ENCODE measurements at places on chromosomes 2 and 18. TPM values are rescaled to one million over a fixed set of nuclear protein-coding genes. Genes with fewer than 3 reads are reported as not detected.

GRCh38 chr2:127565261-127566138 is 30.0 kb downstream of the MYO7B start:
- DNase-seq = no peak

DNA sequence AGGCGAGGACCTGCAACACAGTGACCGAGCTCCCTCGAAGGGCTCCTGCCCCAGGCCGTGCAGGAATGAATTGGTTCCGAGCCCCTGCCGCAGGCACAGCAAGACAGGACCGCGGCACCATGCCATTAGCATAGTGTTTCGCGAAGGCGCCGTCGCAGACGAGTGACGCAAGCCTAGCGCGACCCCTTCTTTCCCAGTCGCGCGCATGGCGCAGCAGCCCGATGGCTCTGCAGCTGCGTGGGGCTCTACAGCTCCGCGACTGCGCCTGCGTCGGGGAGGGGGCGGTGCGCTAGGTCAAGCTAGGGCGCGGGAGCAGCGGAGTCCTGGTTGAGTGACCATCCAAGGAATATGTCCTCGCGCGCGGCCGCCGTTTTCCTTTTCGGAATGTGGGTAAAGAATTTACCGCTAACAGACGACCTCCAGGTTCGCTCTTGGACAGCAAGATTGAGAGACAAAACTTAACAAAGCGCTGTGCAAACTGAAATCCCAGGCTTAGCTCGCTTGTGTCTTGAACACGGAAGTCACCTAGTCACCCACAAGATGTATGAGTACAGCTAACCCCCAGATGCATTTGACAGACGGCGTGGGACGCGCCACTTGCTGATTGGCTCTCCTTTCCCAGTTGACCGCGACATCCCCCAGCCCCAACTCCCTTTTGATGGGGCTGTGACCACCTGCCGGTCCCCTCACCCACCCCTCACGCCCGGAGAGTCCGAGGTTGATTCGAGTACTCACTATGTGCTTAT is at the start of gene TRMT61B:
TSS of gene TRMT61B (minus strand) at position 164 of the 746 bp plus-strand sequence. CDS start at position 132, 32 bp downstream.
- DNase-seq = peak; percentile 93

DNA sequence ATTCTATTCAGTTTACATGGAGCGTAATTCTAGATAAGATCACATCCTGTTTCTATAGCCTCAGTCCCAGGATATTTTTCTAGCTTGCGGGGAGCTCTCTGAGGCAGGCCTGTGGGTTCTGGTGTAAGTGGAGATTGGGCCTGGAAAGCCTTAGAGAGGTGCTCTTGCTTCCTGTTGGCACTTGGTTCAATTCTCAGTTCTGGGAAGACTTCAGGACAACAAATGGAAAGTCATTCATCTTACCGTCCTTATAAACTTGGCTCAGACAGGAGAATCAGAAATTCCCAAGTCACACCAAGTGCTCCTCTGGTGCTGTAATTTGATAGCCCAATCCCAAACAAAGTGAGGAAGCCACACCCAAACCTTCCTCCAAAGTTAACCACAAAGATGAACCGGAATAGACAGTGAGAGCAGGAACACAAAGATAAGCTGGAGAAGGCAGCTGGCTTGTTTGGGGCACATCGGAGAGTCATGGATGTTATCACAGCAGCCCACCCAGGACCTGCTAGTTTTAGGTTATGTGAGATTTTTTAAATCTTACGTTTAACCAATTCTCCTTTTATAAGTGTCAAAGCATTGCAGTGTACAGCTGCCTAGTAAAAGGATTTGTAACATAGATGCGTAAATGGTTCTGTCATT is 144.3 kb upstream of the MAP3K20 start:
- DNase-seq = peak; percentile 69

DNA sequence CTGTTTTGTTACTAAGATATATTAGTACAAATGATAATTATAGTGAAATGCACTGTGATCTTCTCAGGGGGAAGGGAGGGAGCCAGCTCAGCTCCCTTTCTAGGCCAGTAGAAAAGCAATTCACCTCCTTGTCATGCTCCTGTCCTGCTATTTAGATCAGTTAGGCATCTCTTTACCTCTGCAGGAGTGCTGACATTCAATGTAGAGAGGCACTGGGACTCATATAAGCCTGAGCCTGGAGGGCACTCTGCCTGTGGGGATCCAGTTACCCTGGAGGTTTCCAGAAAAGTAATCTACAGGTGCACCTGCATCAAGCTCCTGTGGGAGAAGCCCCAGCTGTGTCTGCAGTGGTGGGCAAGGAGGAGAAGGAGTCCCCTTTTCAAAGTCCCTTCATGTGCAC is 277.0 kb downstream of the CPS1 start:
- DNase-seq = no peak

GRCh38 chr18:63511285-63511684 is 30.9 kb upstream of the SERPINB12 start:
- peak; percentile 75 for DNase-seq

DNA sequence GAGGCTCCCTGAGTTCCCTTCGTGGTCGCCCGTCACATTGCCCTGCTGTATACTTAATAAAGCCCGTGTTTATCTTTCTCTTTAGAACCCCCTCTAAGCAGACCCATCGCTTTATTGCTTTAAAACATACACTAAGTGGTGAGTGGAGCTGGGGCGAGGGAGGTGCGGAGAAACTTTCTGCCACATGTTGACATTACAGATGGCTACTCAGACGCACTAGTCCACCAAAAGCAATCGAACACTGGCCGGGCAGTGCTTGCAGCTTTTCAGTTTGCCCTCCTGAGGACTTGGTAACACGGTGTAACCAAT is 859 bp upstream of the COLEC12 start:
- no peak for DNase-seq

DNA sequence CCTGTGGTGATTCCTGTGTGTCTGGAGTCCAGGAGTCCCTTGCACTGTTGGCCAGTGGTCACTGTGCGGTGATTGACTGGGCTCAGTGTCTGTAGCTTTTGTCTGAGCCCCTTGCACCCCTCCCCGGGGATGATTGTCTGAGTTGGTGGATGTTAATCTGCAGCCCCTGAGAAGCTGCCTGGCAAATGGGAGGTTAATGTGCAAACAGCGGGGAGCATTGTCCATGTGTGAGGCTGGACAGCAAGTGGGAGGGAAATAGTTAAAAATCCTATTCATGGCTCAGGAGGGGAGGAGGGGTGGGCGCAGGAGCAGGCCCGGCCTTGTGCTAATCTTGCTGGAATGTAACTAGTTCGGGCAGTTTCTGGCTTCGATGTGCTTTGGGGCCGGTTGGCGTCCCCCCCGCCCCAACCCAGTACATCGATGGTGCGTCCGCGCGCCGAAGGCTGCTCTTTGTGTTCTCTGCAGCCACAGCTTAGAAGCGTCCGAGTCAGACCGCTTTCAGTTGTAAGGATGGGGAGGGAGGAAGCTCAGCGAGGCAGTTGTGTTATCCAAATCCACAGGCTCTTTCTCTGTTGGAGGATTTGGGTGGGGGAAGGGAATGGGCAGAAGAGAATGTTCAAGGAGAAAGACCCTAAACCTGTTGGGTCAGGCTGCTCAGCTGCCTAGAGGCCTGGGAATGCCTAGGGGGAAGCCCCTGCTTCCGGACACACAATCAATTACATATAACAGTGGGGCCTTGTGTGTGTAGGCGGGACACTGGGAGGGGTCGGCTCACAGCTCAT is 71.8 kb downstream of the TGOLN2 start:
- no peak for DNase-seq

- no peak for DNase-seq
These were observed 5.8 kb upstream of the ARID5A start for GRCh38 chr2:96530474-96531357.

DNA sequence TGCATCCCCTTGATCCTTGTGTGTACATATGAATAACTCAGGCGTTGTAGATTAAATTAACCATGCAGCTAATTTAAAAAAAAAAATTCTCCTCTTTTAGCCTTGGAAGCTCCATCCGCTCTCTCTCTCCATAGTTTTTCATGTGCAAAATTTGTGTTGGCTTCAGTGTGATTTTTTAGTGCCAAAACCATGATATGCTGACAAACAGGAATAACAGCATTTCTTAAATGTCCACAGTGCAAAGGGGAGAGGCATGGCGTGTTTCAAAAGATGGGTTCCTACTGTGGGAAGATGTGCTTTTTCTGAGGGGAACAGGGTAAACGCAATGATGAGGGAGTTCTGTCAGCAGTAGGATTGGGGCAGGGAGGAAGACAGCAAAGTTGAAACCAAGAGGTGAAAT is 247.0 kb downstream of the ICOS start:
- no peak for DNase-seq

DNA sequence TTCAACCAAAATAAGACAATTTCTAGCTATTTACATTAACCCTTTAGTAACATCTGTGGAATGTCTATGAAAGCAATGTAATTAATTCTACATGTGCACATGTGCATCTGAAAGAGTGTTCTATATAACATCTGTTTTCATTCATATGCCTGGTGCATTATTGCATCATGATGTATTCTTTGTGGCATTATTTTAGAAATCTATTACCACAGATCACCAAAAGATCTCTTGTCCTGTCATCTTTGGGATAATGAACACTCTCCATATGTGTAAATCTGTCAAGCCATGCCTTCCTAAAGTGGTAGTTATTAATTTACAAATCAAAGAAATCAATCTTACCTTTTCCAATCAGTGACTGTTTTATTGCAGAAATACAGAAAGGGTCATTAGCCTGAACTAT is 86.9 kb downstream of the TRIB2 start:
- no peak for DNase-seq

- DNase-seq = no peak
These were observed 274.0 kb downstream of the LNPK start for GRCh38 chr2:175728032-175728431.

GRCh38 chr2:37614061-37614738 is 57.2 kb downstream of the CDC42EP3 start:
- DNase-seq = peak; percentile 32

GRCh38 chr2:127388423-127389164 is 819 bp upstream of the MAP3K2 start:
- no peak for DNase-seq

DNA sequence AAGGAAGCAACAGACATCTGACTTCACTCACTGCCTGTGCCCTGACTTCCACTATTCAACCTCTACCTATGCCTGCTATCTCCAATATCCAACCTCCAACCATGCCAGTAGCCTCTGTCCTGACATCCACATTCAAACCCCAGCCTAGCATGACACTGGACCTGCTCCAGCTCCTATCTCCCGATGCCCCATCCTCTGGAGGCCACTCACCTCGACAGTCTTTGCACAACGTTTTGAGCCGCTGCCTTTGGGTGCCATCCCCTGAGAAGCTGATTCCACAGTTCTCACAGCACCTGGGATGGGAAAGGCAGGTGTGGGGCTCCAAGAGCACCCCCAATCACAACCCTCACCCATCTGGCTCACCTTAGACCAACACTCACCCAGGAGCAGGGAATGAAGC is 4.9 kb downstream of the MBD1 start:
- no peak for DNase-seq

GRCh38 chr2:119649364-119649917 is 29.6 kb upstream of the TMEM177 start:
- DNase-seq = peak; percentile 53

- DNase-seq = no peak
These were observed 268.0 kb downstream of the DYSF start for GRCh38 chr2:71721362-71721665.

GRCh38 chr2:100960688-100961087 is 41.4 kb upstream of the RPL31 start:
- DNase-seq = no peak

DNA sequence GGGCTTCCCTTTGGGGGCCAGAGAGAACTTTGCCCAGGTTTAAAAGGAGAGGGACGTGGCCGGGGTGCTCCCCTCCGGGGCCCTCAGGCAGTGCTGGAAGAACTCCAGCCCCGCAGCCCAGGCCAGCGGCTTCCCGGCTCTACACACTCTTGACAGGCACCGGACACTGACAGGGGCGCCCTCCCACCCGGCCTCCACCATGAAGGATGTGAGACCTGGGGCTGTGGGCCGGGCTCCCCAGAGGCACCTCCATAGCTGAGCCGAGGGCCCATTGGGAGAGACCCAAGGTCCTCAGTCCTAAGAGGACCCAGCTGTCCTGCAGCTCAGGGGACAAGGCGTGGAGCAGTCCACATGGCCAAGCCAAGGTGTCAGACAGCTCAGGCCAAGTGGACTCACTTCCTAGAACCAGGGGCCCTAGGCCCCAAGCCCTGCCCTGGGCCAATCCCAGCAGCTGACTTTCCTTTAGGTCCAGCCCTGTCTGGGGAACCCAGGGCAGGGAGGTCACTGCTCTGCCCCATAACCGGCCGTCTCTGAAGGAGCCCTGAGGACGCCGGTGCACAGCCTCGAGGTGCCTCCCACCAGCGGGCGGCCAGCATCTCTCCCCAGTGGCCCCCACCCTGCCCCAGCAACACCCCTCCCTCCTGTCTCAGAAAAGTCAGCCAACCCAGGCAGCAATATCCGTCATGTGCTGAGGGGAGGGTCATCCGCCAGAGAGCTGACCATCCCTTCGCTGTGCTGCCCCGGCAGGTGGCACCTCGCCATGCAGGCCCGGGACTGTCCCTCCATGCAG is 51.8 kb downstream of the BIN1 start:
- DNase-seq = no peak

DNA sequence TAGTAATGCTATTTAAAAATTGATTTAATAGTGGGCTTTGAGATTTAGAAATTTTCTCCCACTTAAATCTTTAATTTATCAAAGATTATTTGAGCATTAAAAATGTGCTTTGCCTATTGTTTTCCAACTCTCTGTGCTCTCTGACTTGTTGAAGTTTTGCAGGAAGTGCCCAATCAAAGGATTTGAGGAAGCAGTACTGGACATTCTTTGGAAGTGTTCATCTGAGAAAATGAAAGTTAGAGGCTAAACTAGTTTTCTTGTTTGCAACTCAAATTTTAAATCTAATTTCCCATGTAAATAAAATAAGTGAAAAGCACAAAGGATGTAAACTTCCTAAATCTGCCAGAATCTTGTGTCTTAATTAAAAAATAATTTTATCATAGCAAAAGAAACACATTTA is 89.1 kb downstream of the CAMKMT start:
- DNase-seq = no peak

DNA sequence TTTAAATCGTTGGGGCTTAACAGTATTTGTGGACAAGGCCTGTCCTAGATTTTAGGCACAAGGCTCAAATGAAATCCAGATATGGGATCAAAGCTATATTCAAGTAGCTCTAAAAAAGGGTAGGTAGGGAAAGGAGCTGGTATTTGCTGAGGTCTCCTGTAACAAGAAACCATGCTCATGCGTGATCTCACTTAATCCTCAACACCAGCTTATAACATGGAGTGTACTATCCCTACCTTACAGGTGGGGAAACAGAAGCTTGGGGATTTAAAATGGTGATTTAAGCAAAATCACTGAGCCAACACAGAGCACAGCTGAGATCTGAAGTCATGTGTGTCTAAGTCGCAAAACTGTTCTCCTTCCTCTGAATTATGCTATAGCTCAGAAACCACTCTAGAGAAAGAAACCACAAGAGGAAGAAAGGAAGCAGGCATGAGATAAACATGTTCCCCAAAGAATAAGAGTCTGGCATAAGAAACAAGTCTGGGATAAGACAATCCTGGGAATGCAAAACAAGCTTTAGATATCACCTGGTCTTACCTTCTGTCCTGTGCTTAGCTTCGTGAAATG is 43.1 kb downstream of the CYRIA start:
- DNase-seq = no peak

GRCh38 chr18:42183746-42184145 is 228.7 kb downstream of the PIK3C3 start:
- peak; percentile 79 for DNase-seq

TACR1 gene
- not detected for total RNA-seq

TMEM18 gene
- 25.1 TPM for total RNA-seq

AMER3 gene
- not detected for total RNA-seq

HOXD3 gene
- total RNA-seq = not detected

RAB12 gene
- 28.4 TPM for total RNA-seq

RTKN gene
- total RNA-seq = 63.0 TPM

HOXD13 gene
- total RNA-seq = not detected

UGT1A8 gene
- total RNA-seq = not detected

LINC00305 gene
- not detected for total RNA-seq

CLEC4F gene
- not detected for total RNA-seq

AKAIN1 gene
- total RNA-seq = not detected

Measured in MCF 10A (cell line).